ENCODE measurements at places on chromosomes 2 and 18.

DNA sequence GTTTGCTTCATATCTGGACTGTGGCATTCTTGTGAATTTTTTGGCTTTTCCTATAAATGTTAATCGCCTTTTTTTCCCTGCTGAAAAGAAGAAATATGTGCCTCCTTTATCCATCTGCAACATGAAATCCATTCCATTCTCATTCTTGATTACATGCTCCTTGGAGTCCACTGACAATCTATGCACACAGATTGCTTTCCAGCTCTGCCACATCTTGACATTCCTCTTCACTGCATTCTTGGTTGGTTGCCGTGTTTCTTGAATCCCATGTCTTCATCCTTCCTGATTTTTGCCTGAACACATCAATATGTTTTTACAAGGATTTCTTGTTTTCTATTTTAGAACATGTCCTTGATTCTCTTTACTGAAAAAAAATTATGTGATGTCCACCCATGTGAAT lies 26.7 kb upstream of the BIRC6 start:
- DNase-seq = no peak

DNA sequence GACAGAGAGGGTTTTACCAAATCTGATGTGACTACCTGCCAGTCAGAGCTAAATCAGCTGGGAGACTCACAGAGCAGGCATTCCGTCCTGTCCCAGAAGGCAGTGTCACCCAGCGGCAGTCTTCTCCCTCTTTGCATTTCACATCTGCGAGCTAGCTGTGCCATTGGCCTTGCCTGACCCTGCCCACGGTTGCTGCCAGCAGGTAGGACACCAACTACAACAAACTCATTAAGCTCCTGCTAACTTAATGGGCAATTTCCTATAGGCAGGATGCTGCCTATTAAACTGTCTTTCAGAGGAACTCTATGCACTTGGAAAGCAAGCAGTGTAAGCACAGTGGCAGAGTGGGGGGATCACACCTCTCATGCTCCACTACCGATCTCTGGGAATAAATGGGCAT lies 116.4 kb upstream of the CAPN13 start:
- DNase-seq = no peak

DNA sequence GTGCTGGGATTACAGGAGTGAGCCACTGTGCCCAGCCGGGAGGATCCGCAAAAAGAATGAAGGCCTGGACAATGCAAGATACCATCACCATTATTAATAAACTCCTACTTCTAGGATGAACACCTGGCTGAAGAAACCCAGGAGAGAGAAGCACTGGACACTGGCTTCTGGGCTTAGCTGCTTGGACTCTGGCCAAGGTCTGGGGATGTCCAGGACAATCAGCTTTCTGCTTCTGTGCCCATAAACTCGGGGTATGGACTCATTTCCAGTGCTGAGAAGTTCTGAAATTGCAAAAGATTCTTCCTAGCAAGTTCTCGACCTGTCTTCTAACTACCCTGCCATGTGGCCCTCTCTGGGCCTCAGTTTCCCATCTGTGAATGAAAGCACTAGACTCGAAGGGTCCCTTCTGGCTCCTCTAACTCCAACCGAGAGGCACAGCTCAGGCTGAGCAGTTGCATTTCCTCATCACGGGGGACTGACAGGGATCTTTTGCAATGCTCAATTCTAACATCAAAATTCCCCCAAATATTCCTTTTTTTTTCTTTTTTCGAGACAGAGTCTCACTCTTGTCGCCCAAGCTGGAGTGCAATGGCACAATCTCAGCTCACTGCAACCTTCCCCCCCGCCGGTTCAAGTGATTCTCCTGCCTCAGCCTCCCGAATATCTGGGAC lies 2.4 kb upstream of the SH2D6 start:
- no peak for DNase-seq

DNA sequence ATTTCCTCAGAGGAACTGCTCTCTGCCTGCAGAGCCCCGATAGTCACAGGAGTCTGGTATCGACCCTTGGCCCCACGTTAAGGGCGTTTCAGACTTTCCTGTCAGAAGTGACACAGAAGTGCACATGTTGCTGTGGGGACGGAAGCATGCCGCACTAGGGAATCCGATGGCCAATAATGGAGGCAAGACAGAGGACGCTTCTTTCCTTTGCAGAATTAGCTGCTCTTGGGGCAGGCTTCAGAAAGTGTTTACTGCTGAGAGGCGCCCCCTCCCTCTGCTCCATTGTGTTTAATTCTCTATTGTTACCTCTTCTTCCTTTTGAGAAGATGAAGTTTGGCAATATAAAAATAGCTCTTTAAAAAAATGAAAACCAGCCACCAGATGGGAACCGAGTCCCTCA lies 118.6 kb upstream of the EML6 start:
- DNase-seq = no peak

DNA sequence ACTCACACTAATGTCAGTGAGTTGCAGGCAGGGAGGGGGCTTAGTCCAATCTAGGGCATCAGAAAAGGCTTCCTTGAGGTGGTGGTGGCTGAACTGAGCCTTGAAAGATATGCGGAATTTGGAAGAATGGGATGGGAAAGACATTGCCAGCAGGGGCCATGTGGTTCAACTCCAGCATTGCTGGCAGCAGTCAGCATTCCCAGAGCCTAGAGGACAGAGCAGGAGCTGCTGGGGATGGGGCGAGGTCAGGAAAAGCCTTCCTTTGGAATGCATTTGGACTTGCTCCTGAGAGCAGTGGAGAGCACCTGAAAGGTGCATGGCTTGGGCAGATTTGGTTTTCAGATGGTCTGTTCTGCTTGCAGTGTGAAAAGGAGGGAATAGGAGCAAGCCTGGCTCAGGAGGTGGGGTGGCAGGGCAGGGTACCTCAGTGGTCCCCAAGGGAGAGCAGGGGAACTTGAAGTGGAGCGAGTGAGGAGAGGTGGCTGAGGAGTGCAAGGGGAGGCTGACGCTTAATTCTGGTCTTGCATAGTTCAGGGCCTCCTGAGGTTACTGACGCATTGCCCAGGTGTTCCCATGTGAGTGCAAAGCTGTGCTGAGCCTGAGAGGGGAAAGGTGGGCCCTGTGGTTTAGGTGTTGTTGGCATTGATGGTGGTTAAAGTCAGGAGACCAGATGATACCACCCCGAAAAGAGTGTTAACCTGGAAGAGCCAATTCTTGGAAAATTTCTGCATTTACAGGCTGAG lies 112.1 kb upstream of the MGAT5 start:
- no peak for DNase-seq

DNA sequence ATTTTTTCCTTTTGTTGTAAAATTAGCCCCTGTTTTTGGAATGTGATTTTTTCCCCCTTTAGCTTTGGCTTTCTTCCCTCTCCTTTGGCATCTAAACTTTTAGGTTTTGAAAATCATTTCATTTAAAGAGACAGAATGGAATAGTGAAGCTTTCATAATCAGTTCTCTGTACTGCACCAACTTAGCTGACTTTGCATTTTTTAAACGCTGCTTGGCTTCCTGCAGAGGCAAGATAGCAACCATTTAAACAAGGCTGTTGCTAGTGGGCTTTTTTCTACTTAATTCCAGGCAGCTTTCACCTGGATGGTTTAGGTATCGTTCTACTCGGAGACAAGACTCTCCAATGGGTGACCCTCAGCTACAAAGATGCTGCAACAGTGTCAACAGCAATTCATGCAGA lies 267.9 kb upstream of the PKDCC start:
- no peak for DNase-seq
